Stimulated activated CD8-positive, alpha-beta memory T cell treated with anti-CD3 and anti-CD28 coated beads, Interleukin-2, amount 100 ng/mL, for 1 hour (primary cell): ENCODE measurements at places on chromosomes 2 and 18.

DNA sequence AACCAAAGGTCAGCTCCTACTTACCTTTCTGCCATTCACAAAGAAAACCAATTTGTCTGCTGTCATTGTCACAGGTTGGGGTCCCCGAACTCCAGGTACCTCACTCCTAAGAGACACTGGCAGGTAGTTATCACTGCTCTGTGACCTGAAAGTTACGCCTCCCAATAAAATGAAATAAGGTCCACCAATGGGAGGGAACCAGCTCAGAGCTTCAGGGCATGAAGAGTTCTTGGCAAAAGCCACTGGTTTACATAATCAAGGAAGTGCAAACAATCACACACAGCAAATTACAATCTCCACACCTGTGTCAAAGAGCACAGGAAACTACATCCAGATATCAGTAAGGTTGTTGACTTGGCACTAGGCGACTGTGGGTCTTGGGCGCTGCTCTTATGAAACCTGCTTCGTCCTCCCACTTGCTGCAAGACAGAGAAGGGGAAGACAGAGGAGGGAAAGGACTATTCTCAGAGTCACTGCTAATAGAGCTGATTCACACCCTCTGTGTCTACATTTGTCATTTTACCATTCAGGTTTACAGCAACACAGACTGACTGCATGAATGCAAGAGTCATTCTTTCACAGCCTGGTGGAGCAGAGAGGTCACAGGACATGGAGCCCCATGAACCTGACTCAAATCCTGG is at the start of gene XDH:
XDH (minus strand) TSS at position 142 of the 641 bp plus-strand sequence; CDS start at position 66, 76 bp downstream.
- no peak for DNase-seq

GRCh38 chr18:73896685-73897084 is 250.9 kb downstream of the FBXO15 start:
- no peak for DNase-seq

- no peak for DNase-seq
Measured at GRCh38 chr2:151181524-151181923, 80.1 kb downstream of the RBM43 start.

GRCh38 chr18:49514577-49514976 is 27.5 kb upstream of the C18orf32 start:
- DNase-seq: no peak

GRCh38 chr2:25797620-25798488 is 80.4 kb downstream of the ASXL2 start:
- no peak for DNase-seq

DNA sequence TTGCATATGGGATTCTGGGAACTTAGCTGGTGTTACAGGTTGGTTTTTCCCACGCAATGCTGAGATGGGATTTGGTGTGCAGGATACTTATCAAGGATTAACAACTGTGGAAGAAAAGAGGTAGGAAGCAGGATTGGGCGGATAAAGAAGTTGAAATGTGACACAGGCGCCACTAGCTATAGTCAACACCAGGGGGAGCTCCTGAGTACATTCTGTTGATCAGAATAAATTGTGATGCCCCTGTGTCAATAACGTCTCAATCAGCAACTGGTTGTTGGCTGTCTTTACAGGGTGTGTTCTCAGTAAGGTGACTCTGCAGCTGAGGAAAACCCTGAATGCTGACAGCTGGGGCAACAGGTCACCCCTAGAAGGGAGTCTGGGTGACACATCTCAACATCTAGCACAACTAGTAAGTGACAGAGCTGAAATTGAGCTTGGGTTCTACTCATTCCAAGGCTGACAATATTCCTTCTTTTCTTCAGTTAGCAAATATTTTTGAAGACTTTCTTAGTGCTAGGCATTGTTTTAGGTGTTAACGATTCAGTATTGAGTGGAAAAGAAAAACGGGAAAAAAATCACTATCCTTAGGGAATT is 143.0 kb downstream of the ARL6IP6 start:
- no peak for DNase-seq

- no peak for DNase-seq
Measured at GRCh38 chr18:79950515-79951341, 725 bp downstream of the SLC66A2 start.

GRCh38 chr2:188434018-188434417 is 142.3 kb downstream of the GULP1 start:
- no peak for DNase-seq

- no peak for DNase-seq
Measured at GRCh38 chr2:190088917-190089316, 26.4 kb upstream of the MSTN start.

DNA sequence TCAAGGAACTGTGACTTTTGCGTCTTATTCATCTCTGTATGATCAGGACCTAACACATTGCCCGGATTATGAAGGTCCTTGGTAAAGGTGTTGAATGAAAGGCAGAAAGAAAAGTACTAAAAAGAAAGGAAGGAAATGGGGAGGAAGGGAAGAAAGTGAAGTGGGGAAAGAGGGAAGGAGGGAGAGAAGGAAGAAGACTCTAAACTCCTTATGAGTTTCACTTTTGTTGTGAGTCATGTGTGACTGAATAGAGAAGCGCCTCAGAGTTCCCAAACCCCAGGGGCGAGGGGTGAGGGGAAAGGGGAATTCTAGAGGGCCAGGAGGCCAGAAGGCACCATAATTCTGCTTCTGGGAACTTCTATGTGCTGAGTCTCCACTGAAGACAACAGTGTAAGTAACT is 30.9 kb upstream of the OSBPL6 start:
- no peak for DNase-seq

- DNase-seq: no peak
Measured at GRCh38 chr2:160362541-160362940, 131.1 kb downstream of the RBMS1 start.

DNA sequence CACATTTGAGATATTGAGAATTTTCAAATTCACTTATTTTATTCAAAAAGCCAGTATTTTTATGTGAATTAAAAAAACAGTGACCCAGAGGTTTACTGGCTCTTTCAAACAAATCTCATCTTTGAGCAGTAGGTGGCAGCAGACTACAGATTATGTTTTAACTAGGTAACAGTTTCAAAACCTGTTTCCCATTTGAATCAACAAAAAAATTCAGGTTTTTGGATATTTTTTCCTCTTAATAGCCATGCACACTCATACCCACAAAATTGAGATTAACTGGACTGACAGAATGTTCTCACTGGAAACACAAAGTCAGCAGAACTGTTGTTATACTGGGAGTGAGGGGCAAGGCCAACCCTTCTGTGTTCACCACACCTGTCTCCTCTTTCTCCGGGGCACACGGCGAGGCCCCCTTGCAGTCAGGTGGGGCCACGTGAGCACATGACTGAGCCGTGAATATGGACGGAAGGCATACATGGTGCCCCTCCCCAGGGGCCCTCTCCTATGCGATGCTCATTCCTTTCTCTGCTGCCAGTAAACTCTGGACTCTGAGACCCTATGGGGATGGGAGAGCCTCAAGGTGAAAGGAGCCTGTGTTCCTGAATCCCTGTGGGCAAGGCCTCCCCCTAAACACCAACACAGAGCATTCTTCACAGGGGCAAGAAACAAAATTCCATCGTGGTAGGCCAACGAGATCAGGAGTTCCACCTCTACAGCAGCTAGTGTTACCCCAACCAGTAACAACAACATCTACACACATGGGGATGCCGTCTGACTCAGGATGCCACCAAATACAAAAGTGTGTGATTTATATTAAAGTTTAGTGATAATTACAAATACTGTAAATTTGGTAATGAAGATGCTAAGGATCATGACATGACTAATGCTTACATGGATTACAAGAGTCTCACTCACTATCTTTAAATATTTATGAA is 80.4 kb downstream of the LPIN2 start:
- DNase-seq: no peak

GRCh38 chr2:98086491-98087446 is at the start of gene VWA3B:
Gene VWA3B, plus strand, starts transcription at chr2:98087167. Its CDS starts 5,926 bp downstream, at chr2:98093093.
- DNase-seq: no peak

DNA sequence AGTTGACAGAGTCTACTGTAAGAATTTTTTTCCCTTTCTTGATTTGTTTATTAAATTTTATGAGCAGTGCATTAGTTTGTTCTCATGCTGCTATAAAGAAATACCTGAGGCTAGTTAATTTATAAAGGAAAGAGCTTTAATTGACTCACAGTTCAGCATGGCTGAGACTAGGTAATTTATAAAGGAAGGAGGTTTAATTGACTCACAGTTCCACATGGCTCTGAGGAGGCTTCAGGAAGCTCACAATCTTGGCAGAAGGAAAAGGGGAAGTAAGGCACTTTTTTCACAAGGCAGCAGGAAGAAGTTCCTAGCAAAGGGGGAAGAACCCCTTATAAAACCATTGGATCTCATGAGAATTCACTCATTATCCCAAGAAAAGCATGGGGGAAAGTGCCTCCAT is 191.4 kb upstream of the VRK2 start:
- no peak for DNase-seq

DNA sequence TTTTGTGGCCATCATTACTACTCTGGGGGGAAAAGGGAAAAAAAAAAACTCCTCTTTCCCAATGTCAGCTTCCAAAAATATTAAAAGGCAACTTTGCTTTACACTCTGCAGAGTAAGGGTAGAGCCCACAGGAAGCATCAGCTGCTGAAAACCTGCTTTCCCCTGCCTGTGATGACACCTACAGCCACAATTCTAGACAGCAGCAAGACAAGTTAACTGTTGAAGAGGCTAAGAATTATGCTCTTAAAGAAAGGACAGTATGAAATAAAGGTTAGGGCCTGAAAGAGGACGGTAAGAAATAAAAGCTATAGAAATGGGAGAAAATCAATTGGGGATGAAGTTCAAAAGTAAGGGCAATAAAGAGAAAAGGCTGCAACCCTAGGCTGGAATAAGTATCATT is 3.0 kb downstream of the PDE11A start:
- DNase-seq: no peak

DNA sequence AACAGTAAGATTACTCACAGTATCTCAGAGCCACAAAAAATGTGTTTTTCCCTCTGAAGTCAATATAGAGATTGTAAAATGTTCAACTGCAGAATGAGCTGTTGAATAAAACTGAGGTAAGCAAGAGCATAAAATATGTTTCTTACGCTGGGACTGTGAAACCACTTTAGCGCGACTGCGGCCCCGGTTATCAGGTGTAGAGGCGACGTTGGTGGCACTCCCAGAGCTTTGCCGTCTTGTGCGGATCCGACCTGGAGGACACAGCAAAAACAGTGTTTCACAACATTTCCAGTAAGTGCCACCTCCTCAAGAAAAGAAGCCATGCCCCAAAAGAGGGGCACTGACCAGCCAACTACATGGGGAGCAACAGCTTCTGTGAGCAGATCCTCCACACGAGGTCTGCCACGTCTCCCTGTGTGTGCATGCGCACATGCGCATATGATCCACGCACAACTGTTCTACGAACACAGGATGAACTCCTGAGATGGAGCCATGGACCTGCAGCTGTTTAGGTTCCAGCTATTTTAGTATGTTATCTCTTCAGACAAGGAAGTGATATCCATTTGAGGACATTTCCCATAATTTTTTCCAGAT is 100.7 kb upstream of the RNU4ATAC start:
- no peak for DNase-seq

- DNase-seq: no peak
Measured at GRCh38 chr2:217469203-217469810, 533.5 kb downstream of the TNS1 start.

- DNase-seq: no peak
Measured at GRCh38 chr18:9697121-9697520, 11.0 kb upstream of the RAB31 start.

DNA sequence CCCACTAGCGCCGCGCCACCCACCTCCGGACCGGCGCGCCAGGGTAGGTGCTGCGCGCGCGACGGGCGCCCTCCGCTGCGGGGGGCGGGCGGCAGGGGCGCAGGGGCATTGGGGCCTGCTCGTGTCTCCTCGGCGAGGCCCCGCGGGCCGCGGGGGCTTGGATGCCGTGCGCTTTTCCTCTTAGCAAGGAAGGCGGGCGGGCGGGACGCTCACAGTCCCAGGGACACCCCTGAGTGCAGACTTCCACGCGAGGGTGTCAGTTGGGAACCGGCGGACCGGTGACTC is 748 bp downstream of the TWIST2 start:
- DNase-seq: no peak

DNA sequence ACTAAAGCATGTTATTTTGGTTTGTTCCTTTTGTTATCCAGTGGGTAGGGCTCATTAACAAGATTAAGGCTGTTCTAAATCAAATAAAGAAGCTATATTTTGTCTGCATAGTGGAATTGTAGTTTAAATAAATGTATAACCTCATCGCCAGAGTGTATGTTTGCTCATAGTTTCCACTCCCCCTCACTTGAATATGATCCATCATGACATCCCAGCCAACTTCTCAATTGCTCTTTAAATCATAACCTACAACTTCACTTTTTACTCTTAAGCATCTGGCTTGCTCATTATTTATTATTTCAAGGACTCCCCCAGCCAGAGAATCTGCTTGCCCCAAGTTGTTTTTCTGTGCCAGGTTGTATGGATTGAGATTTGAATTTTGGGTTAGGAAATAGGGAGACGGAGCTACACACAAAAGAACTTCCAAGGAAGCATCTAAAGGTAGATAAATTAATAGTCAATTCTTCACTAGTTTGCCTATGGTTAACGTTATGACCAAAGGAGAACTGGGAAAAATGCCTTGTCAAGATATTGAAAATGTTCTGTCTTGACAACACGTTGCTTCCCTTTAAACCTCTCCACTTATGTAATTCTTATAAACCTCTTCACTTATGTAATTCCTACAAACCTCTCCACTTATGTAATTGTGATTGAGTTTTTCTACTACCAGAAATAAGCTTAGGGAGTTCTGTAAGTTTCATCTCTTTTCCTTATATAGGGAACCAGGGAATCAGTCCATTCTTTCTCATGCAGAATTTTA is 55.4 kb upstream of the UPP2 start:
- no peak for DNase-seq

GRCh38 chr2:66875941-66876462 is 441.1 kb downstream of the MEIS1 start:
- no peak for DNase-seq

DNA sequence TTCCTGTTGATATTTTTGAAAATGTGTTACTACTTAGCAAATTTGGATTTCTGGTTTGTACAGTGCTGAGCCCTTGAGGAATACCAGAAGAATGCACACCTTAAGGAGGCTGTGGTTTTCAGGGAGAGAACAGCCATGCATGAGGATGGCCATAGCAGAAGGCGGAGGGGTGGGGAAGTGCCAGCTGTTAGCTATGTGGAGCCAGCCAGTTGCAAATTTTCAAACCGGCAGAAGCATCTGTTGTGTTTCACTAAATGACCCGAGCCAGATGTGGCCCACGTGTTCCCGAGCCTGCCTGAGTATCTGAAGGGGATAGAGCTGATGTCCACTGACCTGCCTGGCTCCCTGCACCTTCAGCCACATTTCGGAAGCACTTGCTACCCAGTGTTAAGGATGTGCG is 16.4 kb upstream of the RBM44 start:
- no peak for DNase-seq
